ENCODE measurements at places on chromosomes 3 and 15.

GRCh38 chr3:63521657-63522056 is 130.8 kb upstream of the SNTN start:
- no peak for DNase-seq

GRCh38 chr3:9332250-9333030 is 30.4 kb upstream of the THUMPD3 start:
- no peak for DNase-seq

- DNase-seq: peak; percentile 45
Measured at GRCh38 chr15:93244696-93245660, 156.0 kb upstream of the RGMA start.

- DNase-seq: peak; percentile 55
Measured at GRCh38 chr3:33855884-33856546, 57.6 kb downstream of the PDCD6IP start.

- DNase-seq: no peak
Measured at GRCh38 chr3:166433060-166433459, 595.8 kb upstream of the BCHE start.

- DNase-seq: no peak
Measured at GRCh38 chr3:21256932-21257331, 494.1 kb downstream of the ZNF385D start.

DNA sequence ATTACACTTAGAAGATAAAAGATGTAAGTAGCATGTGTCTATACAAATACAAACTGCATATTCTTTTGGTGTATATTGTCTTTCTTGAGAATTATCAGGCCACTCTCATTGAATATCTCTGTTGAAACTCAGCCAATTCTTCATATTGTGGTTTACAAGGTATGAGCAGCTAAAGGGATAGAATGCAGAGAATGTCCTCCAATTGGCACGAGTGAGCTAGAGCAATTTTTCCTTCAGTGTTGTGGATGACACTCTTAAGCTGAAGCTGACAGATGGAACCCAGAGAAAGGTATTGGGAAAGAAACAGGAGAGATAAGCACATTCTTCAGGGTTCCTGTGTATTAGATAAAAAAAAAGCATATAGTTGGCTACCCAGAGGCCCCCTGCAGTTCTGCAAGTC is 453.1 kb downstream of the EPHA3 start:
- DNase-seq: no peak

DNA sequence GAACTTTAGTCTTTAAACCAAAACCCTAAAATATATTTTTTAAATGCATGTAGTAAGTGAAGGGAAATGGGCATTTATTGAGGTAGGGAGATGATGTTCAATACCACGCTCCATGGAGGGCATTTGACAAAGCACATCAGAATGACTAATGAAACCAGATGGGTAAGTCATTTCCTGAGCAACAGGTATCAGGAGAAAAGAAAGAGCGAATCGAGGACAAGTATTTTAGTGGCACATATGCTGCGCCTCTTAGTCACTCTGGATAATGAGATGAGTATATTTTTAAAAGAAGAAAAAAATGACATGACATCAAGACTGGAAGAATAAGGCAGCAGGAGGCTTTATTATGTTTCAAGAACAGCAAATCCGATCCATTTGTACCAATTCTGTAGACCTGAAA is 129.0 kb upstream of the ARHGEF3 start:
- DNase-seq: no peak

DNA sequence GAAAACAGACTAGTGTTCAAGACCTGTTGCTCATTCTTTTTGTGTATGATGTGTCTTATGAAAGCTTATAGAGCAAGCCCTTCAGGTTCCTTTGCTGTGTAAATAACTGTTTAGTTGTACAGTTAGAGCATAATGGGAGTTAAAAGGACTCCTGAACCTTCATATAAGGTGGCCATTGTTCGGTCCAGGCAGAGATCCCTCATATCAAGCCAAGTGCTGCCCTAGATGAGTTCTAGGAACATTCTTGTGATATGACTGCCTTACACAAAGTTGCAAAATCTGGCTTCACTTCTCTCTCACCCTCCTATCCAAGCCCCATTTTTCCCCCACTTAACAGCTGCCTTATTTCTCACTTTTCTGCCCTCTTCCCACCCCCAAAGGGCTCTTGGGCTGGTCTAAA is 26.9 kb downstream of the GYG1 start:
- DNase-seq: no peak

DNA sequence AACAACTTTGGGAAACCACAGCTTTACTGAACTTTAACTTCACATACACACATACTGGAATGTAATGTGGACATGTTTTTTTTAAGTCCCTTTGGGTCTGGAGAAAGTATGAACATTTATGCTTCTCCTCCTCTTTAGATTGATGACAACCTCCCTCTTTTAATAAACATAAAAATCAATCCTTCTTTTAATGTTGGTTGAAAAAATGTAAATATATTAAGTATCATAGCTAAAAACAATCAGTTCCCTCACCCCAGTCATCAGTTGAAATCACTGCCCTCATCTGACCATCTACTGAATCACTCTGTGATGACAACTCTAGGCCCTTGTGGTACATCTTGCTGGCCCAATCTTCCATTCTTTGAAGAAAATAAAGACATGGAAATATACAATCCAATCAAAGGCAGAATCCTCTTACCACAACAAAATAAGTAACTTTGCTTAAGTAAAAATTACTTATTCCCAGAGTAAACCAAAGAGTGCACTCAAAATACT is 6.4 kb downstream of the AAGAB start:
- no peak for DNase-seq

DNA sequence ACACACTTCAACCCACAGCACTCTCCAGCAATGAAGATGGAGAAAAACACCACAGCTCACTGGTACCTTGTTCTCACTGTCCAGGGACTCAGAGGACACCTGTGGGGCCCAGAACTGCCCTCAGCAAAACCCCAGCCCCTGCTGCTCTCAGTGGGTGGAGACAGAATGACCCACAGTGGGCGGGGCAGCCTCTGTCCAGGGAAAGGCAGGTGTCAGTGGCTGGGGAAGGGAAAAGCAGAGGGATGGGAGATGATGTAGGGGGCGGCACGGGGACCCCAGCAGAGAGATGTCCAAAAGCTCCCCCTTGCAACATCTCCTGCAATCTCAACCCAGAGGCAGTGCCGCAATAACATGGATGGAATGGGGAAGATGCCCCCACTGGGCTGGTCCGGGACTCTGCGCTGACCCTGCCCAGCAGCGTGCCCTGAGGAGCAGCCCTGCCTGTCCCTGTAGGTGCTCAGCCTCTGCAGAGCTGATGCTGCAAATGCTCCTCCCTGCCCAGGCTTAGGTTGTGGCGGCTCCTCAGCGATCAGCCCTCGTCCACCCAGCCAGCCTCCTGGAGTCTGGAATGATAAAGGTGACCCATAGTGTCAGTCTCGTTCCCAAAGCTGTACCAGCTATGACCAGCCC is 193.9 kb downstream of the XXYLT1 start:
- no peak for DNase-seq

DNA sequence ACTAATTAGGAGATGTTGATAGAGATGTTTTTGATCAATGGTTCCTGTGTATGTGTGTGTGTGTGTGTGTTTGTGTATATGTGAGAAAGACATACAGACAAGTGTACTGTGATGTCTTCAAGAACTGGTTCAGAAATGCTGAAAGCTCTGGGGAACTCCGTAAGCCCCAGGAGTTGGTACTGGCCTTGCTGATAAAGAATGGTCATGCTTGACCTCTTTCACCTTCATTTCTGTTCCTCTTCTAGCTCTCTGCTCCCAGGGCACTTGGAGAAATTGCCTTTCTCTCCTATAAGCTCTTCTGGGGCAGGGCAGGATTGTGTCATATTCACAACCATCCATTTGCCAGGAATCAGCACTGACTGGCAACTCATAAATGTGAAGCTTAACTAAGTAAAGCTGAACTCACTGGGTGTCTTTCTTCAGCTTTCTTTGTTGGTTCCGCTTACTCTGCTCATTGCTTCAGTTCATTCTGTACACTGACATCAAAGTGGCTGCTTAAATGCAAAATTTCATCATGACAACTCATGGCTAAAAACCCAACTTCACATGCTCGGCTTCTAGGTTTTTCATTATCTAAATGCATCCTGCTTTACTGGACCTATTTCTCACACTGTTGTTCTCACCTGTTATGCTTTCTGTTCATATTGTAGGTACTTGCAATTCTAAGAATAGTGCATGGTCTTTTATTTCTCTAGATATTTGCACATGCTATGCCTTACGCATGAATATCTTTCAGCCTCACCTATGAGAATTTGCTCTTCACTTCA is 162.1 kb upstream of the LYSMD4 start:
- no peak for DNase-seq

GRCh38 chr3:139691619-139692018 is 13.8 kb upstream of the NMNAT3 start:
- no peak for DNase-seq

- no peak for DNase-seq
Measured at GRCh38 chr3:86785386-86785785, 205.6 kb downstream of the VGLL3 start.

Measured in islet precursor cell (in vitro differentiated cells).